ENCODE measurements at places on chromosomes 1 and 21.

DNA sequence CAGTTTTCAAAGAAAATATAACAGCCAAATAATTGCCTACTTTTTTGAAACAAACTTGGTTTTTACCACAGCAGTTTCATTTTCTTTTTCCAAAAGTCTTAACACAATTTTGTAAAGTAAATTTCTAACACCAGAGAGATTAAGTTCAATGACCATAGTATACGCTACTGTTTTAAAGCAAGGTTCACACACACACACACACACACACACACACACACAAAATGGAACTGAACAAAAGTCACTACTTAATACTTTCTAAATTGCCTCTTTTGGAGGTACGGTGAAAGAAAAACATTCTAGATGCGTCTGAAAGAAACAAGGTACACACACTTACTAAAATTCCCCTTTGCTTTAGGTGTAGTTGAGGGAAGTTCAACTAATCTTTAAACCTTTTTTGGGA, 30.1 kb downstream of the C21orf91 start:
- no peak for DNase-seq

DNA sequence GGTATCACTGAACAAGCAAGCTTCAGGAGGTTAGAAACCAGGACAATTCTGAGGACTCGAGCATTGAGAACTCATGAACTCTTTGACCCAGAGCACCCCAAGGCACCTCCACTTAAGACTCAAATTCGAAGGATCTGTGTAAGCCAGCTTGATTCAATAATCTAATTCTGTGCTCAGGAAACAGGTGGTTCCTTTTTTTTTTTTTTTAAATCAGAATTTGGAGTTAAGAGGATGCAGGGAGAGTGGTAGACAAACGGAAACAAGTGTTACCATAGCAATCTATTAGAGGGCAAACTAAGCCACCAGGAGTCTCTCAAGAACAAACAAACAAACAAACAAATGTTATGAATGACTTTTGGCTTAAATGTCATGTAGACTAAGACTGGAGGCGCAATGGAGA, 53.8 kb upstream of the DPH5 start:
- DNase-seq, result no peak

- DNase-seq, result no peak
These were observed 16.8 kb downstream of the TSEN15 start for GRCh38 chr1:184068354-184068753.

- no peak for DNase-seq
These were observed 134.1 kb downstream of the TMEM53 start for GRCh38 chr1:44539991-44540730.

DNA sequence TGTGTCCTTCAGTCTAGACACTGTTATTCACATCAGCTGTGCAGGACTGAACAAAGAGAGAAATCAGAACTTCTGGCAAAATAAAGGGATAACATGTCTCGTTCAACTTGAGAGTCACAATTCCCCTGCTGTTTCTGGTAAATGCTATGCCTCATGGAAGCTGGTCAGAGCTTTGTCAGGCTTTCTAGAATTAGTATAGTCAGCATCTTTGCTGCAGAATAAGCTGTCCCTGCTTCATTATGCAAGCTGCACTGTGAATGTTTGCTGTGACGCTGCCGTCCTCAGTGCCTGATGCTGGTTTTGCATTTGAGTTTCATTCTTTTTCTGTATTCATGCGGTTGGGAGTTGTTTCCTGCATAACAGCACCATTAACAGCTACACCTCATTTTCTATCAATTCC, 96.4 kb upstream of the KCNJ6 start:
- no peak for DNase-seq

GRCh38 chr1:248918131-248918530, 12.1 kb downstream of the PGBD2 start:
- DNase-seq, result no peak

DNA sequence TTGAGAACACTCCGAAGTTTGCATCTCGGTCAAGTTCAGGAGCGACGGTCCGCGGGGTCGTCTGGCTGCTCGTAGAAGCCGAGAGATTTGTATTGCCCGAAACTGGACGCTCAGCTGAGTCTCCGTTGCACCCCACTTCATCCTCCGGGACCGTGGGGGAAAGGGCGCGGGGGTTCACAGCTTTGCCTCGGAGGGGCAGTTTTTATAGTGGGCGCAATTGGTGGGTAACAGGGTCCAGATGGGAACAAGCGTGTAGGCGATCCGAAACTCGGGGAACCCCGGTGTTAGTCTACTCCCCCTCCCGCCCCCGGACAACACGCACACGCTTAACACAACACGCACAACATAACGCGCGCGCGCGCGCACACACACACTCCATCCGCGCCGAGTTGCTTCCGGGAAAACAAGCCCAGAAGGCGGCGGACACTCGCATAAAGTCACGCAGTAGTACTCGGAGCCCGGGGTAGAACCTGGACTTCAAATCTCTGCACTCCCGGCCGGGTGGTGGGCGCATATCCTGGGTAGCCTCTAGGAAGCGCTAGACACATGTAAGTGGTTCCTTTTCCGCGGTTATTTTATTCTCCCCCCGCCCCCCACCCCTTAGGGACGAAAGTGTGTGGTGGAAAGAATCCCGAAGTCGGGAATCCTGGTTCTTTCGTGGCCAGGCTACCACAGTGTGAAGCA, 1.1 kb upstream of the JUN start:
- peak; percentile 92 for DNase-seq

DNA sequence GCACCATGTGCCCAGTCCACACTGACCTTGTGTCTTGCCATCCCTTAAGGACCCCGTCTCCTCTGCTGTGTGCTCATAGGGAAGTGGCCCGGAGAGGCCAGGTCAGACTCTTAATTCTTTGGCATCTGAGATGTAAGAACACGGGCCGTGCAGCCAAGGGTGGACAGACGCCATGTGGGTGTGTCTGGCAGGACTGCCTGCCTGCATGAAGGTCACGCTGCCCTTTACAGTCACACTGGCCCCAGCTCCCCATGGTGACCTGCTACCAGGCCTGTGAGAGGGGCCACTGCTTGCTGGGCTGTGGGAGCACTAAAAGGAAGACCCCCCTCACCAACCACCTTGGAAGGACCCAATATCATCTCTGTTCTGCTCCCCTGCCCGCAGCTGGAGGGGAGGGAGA, 17.7 kb downstream of the DHRS3 start:
- DNase-seq, result no peak

All from hindlimb muscle (tissue), 1 donor.